Placental epithelial cell (primary cell): ENCODE measurements at places on chromosomes 11 and 22. TPM values are rescaled to one million over a fixed set of nuclear protein-coding genes. Genes with fewer than 3 reads are reported as not detected.

ACRV1 gene
- total RNA-seq, result not detected in 2 replicates

IL18 gene
- 1.1 and 1.6 TPM in 2 replicates for total RNA-seq

UBQLNL gene
- 0.22 and 0.39 TPM in 2 replicates for total RNA-seq

LINC01488 gene
- total RNA-seq, result not detected in 2 replicates

C11orf86 gene
- not detected in 2 replicates for total RNA-seq
